ENCODE measurements at places on chromosomes 13 and 19.

DNA sequence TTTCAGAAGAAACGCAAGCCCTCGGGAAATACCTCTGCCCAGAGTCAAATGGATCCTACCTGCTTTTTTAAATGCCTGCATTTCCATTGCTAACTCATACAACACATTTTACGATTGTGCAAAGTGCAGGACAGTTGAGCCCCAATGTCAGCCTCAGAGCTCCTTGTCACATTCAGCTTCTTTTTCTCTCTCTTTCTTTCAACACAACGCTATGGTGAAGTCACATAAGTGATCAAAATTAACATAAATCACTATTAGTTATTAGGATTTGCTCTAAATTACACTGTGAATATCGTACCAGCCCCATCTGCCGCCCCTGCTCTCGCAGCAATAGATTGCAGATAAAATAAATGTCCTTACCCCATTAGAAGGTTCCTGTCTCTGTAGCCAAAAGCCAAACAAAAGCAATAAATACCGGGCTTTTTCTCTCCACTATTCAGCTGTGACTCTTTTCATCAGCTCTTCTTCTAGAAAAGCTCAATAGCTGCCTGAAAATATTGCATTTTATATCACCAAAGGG lies 8.8 kb downstream of the POU4F1 start:
- DNase-seq: no peak

GRCh38 chr19:10818301-10819123 lies 17.5 kb downstream of the TMED1 start:
- DNase-seq: no peak

GRCh38 chr13:40762849-40763248 lies 8.1 kb downstream of the MRPS31 start:
- DNase-seq: no peak

GRCh38 chr19:41799444-41800000 lies 3.1 kb downstream of the CEACAM3 start:
- no peak for DNase-seq

DNA sequence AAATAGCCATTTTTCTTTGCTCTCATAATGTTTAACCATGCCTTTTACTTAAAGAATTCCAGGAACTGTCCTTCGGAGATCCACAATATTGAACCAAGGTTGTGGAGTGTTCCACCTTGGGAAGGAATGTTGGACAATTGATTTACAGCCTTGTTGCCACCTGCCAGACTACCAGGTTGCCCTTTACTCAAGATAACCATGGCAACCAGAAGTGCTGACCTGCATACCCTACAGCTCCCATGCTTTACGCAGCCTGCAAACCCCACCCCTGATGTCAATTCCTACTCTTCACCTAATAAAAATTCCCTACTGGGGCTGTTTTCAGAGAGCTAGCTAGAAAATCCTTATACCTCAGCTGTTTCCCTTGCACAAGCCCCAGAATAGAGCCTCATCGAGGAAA lies 151.0 kb upstream of the RXFP2 start:
- no peak for DNase-seq

DNA sequence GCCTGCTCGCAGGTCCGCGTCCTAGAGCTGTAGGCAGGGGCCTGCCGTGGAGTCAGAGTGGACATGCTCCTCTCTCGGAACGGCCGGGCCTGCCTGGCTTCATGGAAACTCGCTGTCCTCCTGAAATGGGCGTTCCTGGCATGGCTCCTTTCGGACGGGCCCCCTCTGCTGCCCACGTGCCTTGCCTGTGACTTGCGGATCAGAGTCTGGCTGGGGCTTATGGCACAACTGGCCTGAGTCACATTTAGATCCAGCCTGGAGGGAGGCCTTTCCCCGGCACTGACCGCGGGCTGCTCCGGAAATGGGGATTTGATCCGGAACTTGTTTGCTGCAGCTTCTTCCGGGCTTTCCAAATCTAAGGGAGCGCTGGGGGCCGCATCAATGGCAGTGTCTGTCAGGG lies 28.1 kb downstream of the THSD1 start:
- no peak for DNase-seq

DNA sequence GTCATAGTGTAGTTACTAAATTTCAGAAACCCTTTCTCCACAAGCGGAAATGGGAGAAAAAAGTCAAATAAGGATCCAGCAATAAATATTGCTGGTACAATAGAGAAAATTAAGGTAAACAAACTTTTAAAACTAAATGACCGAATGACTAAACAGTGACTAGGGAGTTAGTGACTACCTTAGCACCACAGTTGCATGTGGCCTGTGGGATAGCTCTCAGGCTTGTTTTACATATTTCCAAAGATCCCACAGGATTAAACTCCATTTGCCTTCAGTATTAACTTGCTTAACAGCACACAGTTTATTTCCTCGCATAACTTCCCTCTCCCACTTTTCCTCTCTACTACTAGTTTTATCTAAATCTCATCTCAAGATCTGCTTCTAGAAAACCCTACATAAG lies 824.3 kb upstream of the KLHL1 start:
- DNase-seq: no peak

- no peak for DNase-seq
Measured at GRCh38 chr13:111516712-111517640, 196.5 kb downstream of the TEX29 start.

- DNase-seq: no peak
Measured at GRCh38 chr19:29422486-29423085, 103.2 kb upstream of the VSTM2B start.

- DNase-seq: no peak
Measured at GRCh38 chr19:48997972-48998371, 4.3 kb downstream of the RUVBL2 start.

DNA sequence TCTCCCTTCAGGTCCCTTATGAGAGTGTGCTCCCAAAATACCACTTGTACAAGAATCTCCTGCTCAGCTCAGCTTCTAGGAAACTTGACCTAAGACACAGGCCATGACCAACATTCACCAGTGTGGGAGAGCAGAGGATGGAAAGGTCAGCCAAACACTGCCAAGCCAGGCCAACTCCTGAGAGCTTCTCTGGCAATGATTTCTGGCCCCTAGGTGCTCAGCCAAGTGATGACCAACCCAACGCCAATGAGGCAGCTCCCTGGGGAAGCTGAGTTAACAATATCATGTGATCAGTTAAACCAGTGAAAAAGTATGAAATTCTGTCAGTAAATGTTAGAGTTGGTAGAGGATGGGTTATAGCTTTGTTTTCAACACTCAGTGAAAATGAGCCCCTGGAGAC lies 49.1 kb upstream of the FLT1 start:
- no peak for DNase-seq

DNA sequence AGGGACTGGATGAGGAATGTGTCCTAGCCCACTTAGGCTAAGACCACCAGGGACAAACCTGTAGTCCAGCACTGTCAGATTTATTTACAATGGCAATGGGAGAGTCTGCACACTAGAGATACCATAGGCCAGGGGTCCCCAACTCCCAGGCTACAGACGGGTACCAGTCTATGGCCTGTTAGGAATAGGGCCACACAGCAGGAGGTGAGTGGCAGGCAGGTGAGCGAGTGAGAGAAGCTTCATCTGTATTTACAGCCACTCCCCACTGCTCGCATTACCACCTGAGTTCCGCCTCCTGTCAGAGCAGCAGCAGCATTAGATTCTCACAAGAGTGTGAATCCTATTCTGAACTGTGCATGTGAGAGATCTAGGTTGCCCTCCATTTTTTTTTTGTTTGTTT lies 2.4 kb downstream of the THAP8 start:
- no peak for DNase-seq

DNA sequence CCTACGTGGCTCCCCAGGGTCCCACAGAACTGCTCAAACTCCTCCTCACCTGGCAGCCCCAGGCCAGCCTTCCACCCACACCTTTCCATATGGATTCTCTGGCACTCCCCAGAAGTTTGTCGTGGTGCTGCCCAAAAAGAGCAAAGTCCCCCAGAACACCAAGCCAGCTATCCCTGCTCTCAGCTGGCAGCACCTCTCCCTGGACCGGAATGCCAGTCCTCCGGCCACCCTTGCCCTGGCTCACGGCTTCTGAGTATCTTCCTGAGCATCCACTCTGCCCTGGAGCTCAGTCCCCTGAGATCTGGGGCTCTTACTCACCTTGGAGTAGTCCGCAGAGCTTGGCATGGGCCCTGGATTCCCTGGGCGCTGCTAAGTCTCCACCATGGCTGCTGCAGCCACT lies 166.5 kb upstream of the ZNF507 start:
- no peak for DNase-seq

GRCh38 chr19:4983346-4984105 lies 14.6 kb downstream of the KDM4B start:
- no peak for DNase-seq

DNA sequence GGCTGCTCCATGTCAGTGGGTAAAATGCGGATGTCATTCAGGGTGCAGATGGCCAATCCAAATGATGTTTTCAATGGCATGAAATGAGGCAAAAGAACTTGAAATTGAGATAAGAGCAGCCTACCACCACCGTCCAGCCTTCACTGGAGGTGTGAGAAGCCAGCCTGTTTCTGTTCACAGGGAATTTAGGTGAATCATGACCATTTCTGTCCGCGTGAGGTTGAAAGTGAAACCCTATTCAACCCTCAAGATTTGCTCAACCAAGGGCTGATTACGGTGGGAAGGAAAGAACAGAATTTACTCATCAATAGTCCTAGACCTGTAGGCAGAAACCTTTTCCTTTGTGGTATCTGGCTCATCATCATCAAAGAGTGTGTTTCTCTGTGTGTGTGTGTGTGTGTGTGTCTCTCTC lies 370.7 kb downstream of the COG6 start:
- no peak for DNase-seq

- no peak for DNase-seq
Measured at GRCh38 chr19:30513082-30513411, 140.9 kb downstream of the ZNF536 start.

DNA sequence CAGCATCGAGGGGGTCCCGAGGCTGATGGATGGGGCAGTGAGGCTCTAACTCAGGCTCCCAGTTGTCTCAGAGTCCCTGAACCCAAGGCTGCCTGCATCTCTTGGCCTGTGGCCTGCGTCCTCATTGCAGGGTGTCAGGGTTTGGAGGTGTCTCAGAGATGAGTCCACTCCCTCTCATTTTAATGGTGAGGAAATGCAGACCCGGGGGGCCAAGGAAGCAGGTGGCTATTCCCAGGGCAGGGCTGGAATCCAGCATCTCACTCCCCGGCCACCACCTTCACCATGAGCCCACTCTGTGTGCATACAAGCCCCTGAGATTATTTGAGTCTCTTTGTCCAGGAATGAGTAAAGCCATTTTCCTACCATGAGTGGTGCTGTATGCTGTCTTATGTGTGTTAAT lies 21.4 kb downstream of the TEX29 start:
- DNase-seq: no peak

- DNase-seq: no peak
Measured at GRCh38 chr13:24694907-24695306, 14.7 kb downstream of the ATP12A start.

- DNase-seq: no peak
Measured at GRCh38 chr13:44401577-44401976, 28.0 kb downstream of the SERP2 start.

DNA sequence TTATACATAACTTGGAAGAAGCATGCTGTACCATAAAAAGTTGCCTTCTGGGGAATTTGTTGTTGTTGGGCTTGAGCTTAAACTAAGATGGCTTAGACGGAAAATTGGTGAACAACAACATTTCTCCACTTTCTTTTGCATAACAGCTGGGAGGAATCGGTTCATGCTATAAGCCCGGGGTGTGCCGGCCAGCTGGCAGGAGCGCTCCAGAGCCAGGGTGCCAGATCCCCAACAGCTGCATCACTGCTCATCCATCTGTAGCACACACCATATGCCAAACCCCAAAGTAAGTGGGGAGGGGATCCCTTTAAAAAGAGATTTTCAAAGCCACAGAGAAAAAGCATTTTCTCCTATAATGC lies 419.5 kb upstream of the ARGLU1 start:
- no peak for DNase-seq

DNA sequence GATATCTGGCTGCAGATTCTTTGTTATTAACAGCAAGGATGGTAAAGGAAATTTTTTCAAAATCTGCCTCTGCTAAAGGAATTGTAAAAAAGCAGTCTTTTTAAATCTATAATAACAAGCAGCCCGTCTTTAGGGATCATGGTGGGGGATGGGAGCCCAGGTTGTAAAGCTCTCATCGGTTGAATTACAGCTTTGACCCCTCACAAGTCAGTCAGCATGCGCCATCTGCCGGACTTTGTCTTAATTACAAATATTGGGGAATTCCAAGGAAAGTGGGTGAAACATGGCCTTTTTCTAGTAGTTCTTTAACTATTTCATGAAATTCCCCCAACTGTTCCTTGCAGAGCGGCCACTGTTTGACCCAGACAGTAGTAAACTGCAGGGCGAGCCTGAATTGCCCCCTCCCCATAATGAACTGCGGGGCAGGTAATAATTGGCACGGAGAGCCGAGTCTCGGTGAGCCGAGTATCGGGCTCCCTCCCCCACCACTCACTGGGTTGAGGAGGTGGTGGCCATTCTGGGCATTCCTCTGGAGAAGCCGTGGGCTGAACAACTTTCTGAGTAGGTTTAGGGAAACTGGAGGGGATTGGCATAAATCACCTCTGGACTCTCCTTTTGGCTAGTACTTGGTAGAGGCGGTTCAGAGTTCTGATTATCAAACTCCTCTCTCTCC lies 11.6 kb downstream of the ZNF578 start:
- no peak for DNase-seq

DNA sequence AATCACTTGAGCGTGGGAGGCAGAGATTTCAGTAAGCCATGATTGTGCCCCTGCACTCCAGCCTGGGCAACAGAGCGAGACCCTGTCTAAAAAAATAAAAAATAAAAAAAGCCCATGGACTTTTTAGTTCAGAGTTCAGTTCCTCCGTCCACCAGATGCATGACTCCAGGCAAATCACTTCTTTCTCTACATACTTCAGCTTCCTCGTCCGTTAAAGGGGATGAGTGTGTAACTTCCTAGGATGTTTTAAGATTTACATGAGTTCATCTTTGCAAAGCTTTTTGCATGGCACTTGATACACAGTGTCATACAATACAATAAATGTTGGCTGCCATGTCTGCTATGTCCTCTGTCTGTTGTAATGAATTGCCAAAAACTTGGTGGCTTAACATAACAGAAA lies 10.0 kb upstream of the FFAR2 start:
- DNase-seq: no peak

GRCh38 chr13:71935166-71935840 lies 68.3 kb upstream of the DACH1 start:
- no peak for DNase-seq

DNA sequence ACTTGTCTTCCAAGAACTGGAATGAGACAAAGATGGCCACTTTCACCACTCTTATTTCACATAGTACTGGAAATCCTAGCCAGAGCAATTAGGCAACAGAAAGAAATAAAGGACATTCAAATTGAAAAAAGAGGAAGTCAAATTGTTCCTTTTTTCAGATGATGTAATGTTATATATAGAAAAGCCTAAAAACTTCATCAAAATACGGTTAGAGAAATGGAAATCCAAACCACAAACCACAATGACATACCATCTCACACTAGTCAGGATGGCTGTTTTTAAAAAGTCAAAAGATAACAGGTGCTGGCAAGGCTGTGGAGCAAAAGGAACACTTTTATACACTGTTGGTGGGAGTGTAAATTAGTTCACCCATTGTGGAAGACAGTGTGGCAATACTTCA lies 113.3 kb upstream of the SPRY2 start:
- no peak for DNase-seq

GRCh38 chr13:92317066-92317465 lies 909.5 kb upstream of the GPC6 start:
- DNase-seq: no peak

GRCh38 chr19:41449865-41450178 lies 6.9 kb downstream of the ERICH4 start:
- DNase-seq: no peak

GRCh38 chr19:21483589-21484170 lies 21.7 kb upstream of the ZNF429 start:
- no peak for DNase-seq

GRCh38 chr19:18202778-18203407 lies 949 bp downstream of the RAB3A start:
- DNase-seq: no peak

GRCh38 chr13:41928323-41928722 lies 32.6 kb downstream of the VWA8 start:
- no peak for DNase-seq
